ENCODE measurements at places on chromosomes 11 and 22.

- no peak for DNase-seq
Measured at GRCh38 chr11:109729761-109730160, 307.8 kb downstream of the C11orf87 start.

- peak; percentile 98 for DNase-seq
Measured at GRCh38 chr11:62787005-62787759, at the start of gene TMEM179B. Gene TMEM179B, plus strand, starts transcription at chr11:62787402. Its CDS starts 30 bp downstream, at chr11:62787432.

- DNase-seq = peak; percentile 50
Measured at GRCh38 chr22:42939451-42939881, 75.5 kb downstream of the PACSIN2 start.

GRCh38 chr11:18321578-18321968 lies 367 bp downstream of the HPS5 start:
- DNase-seq = no peak

DNA sequence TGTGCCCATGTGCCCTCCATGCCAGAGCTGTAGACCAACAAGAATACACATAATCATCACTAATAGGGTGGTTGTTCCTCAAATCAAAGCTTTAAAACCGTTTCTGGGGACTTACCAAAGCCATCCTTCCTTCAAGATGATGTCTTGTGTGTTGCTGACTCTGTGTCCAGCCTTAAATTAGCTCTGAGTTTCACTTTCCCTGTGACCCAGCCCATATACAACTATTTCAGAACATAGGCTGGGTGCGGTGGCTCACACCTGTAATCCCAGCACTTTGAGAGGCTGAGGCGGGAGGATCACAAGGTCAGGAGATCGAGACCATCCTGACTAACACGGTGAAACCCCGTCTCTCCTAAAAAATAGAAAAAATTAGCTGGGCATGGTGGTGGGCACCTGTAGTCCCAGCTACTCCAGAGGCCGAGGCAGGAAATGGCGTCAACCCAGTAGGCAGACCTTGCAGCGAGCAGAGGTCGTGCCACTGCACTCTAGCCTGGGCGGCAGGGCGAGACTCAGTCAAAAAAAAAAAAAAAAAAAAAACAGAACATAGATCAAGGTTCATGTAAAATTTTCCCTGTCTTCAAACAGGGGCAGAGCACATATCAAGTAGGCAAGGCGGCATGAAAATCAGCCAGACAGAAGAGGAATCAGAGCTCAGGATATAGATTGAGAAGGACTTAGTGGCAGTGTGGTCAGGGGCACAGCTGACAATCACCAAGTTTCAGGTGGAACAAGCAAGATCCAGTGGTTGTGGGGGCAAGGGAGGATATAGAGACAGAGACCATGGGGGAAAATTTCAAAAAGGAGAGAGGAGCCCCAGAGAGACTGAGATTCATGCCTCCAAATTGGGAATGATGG lies at the start of gene PLAAT2:
PLAAT2 (minus strand) TSS at position 179 of the 855 bp plus-strand sequence; CDS start at position 124, 55 bp downstream.
- DNase-seq = no peak

GRCh38 chr11:102468616-102469195 lies 16.1 kb upstream of the TMEM123 start:
- no peak for DNase-seq

- DNase-seq = no peak
Measured at GRCh38 chr11:65719871-65720210, 757 bp downstream of the RNASEH2C start.

DNA sequence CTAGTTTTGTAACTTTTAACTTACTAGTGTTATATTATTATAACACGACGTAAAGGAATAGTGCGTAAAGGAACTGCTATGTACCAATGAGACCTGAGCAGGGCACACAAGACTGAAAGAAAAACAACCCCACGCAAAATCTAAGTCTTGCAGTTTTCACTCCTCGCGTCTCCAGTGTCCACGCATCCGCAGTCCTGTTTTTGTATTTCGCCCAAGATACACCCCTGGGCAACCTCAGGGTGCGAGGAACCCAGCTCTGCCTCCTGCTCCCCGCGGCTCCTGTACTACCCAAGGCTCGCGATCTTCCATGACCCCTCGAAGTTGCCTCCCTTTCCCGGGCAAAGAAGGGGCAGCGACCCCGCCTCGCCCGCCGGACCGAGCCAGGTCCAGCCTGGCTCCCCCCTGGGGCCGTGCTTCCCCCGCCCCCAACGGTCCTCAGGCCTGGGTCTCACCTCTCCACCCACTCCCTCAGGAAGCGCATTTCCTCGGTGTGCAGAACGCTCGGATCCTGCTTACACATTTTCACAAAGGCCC lies 393 bp downstream of the ST13 start:
- peak; percentile 7 for DNase-seq

DNA sequence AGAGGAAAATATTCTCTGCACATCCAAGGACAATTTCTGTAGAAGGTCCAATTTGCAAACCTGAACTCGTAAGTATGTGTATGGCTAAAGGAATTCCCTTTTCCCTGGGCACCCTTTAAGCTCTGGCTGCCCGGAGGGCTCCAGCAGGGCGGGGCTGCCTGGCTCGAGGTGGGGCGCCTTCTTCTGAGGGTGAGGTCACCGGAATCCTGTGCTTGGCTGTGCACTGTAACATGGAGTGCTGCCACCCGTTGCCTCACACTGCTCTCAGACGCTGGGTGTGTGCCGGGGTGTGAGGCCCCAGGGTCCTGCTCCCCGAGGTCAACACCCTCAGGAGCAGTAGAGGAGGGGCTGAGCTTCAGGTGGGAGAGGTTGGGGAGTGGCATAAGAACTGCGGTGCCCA lies 61.5 kb downstream of the SYN3 start:
- peak; percentile 36 for DNase-seq

DNA sequence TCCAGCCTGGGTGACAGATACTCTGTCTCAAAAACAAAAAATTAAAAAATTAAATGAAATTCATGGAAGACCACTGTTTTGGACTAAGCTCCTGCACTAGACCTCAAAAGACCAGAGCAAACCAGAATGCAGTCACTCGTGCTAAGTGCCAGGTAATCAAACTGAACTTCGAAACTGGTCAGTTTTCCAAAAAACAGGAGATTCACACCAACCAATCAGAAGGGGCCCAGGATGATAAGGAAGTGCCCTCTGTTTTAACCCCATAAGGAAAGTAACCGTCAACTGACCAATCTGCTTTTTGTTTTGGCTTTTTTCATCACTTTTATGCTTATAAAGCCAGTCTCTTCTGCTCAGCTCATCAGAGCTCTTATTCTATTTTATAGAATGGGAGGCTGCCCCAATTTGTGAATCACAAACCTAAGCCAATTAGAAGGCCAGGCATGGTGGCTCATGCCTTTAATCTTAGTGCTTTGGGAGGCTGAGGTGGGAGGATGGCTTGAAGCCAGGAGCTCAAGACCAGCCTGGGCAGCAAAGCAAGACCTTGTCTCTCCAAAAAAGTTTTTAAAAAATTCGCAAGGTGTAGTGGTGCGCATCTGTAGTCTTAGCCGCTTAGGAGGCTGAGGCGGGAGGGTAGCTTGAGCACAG lies 10.1 kb upstream of the TOP3B start:
- DNase-seq = no peak

- no peak for DNase-seq
Measured at GRCh38 chr11:76856106-76856505, 4.6 kb upstream of the ACER3 start.

GRCh38 chr11:8809241-8809938 lies 101.6 kb upstream of the AKIP1 start:
- no peak for DNase-seq

- DNase-seq = no peak
Measured at GRCh38 chr11:16993495-16993894, 20.7 kb downstream of the PLEKHA7 start.

DNA sequence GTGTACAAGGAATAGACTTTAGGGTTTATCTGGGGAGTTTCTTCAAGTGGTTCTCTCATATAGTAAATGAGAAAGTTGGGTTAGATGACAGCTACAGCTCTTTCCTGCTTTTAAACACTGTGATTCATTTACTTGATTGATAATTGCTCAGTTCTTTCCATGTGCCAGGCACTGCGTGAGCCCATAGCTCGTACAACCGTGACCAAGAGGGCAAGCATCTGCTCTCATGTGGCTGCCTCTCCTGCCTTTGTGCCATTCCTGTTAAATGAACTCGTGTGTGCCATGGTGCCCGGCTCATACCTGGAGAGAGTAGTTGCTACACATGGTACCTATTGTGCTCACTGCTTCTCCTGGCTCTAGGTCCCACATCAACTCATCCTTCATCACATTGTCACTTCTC lies 206.3 kb downstream of the SNX19 start:
- no peak for DNase-seq

DNA sequence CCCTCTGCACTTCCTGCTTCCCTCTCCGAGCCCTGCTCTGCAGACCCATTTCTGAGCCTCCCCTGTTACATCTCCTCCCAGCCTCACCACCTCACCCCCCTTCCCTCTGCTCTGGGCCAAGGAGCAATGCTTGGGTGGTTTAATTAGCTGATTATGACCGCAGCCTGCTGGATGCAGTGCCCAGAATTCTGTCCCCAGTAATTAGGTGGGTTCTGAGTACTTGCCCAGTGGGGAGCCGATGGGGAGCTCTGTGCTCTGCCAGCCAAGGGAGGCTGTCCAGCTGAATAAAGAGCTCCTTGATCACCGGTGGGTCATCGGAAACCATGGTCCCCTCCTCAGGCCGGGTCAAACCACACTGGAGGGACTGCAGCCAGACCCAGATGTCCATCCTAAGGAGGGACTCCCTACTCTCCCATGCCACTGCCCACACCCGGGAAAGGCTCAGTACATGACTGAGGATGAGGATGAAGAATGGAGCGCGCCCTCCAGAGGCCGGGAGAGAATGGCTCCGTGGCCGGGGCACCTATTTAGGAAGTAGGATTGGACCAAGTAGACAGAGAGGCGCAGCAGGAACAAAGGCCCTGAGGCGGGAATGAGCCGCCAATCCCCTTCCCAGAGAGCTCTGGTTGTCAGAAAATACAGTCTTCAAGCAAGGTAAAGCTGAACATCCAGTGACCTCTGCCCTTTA lies 9.1 kb downstream of the ARRB1 start:
- no peak for DNase-seq

DNA sequence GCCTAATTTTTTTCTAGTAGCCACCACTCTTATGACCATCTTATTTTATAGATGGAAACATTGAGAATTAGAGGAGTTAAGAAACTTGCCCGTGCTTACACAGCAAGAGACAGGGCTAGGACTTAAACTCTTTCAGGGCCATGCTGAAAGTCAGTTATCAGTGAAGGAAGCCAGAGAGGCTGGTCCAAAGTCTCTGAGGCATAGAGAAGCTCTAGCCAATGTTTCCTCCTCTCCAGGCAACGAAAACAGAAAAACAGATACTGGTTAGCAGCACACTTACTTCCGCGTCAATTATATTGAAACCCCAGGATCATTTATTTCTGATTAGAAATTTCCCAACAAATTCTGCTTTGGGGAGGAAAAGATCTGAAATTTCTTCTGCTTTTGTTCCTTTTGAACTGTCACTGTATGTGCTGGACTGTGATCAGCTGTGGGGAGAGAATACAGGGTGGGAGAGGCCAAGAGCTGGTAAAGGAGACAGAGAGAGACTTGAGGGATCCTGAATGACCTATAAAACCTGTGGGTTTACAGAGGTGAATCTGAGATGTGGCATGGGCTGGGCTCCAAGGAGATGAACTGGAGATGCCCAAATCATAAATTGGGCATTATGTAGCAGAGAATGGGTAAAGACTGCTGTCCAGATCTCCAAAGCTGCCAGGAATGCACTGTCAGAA lies 37.5 kb upstream of the CAPRIN1 start:
- no peak for DNase-seq

- no peak for DNase-seq
Measured at GRCh38 chr22:41290262-41291221, 4.6 kb upstream of the RANGAP1 start.

GRCh38 chr11:63710476-63711217 lies 29.3 kb downstream of the RTN3 start:
- DNase-seq = peak; percentile 48

GRCh38 chr22:30325724-30326254 lies 952 bp downstream of the TBC1D10A start:
- DNase-seq = no peak

DNA sequence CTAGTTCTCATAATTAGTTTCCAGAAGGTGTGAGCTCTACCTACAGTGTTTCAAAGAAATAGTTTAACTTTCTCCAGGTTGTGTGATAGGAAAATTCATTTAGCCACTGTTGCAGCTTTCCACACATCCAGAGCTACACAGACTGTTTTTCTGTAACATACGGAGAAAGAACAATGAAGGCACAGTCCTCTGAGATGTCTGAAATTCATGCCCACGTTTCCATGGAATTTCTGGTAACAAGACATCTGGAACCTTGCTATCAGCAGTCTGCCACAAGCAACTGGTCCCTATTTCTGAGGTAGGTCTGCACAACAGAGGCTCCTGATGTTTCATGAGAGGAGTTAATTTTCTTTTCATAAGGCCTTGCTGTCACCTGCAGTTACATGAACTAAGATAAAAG lies 273.3 kb upstream of the C11orf87 start:
- no peak for DNase-seq

GRCh38 chr11:35168671-35169070 lies 29.7 kb downstream of the CD44 start:
- DNase-seq = no peak

DNA sequence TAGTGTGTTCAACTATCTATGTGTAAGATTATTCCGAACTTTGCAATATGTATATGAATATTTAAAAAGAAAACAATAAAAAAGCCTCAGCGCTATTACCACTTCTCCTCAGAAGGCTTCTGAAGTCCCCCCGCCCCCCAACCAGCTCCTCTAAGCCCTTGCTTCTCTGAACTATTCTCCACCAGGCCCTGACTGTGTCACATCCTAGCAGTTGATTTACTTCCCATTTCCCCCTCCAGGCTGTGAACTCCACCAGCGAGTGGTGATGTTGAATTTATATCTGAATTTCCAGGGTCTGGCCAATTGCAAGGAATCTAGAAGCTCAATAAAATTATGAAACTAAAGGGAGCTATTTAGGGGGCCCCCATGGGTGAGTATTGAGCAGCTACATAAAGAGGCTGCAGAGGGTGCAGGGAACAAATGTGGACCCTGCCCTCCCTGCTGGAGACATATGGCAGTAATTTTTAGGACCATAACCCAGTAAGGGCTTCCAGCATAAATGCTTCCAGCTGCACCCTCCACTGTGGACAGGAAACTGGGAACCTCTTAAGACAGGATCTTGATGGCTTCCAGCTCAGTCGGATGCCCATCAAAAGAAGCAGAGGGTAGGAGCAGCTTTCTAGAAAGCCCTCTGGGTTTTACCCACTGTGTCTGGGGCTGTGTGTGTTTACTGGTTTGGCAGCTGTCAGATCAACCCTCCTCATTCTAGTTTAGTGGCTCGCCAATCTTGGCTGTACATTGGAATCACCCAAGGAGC lies 81.4 kb downstream of the TIMP3 start:
- no peak for DNase-seq

- no peak for DNase-seq
Measured at GRCh38 chr11:132686886-132687285, 845.4 kb downstream of the OPCML start.

- no peak for DNase-seq
Measured at GRCh38 chr11:124605719-124606118, 5.5 kb upstream of the PANX3 start.

GRCh38 chr11:120119121-120119520 lies 18.8 kb downstream of the TRIM29 start:
- DNase-seq = no peak
